ENCODE measurements at places on chromosomes 2 and 18.

GRCh38 chr18:6741232-6741663 lies 11.7 kb downstream of the ARHGAP28 start:
- DNase-seq: no peak

GRCh38 chr2:231905026-231905425 lies 21.2 kb downstream of the NPPC start:
- no peak for DNase-seq

DNA sequence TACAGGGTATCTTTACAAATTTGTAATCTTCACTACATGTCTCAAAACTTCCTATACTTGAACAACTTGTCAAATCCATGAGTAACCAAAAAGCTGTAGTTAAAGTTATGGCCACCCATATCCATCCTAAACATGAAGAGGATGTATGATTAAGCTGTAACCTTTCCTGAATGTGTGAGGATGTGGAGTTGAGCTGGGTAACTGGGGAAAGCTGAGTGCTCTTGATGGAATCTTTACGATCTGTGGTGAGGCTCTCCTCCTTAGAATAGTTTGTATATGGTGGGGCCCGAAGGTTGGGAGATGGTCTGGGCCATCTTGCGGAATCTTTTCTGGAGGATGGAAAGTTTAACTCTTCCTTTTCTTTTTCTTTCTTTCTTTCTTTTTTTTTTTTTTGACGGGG lies 29.4 kb downstream of the DPP4 start:
- no peak for DNase-seq

GRCh38 chr2:166333801-166334200 lies 41.9 kb downstream of the SCN9A start:
- no peak for DNase-seq

- DNase-seq: no peak
Observed at GRCh38 chr2:85018049-85018447, 47.1 kb downstream of the KCMF1 start.

DNA sequence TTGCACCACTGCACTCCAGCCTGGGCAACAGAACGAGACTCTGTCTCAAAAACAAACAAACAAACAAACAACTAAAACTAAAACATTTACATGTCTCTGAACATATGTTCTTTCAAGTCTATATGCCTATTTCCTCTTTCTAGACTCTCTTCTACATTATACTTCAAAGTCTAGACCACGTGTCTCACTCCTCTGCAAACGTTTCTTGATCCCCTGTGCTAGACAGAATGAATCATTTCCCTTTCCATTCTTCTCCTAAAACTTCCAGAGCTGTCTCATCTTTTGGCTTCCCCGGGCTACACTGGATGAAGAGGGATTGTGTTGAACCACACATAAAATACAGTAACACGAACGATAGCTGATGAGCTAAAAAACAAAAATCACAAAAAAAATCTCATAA lies 67.1 kb downstream of the BAZ2B start:
- no peak for DNase-seq

Data from Caco-2 (cell line).